SW 1271 (cell line): ENCODE measurements at places on chromosomes 16 and 17.

GRCh38 chr16:27408012-27408601, 6.1 kb downstream of the IL21R start:
- DNase-seq = peak; percentile 8

DNA sequence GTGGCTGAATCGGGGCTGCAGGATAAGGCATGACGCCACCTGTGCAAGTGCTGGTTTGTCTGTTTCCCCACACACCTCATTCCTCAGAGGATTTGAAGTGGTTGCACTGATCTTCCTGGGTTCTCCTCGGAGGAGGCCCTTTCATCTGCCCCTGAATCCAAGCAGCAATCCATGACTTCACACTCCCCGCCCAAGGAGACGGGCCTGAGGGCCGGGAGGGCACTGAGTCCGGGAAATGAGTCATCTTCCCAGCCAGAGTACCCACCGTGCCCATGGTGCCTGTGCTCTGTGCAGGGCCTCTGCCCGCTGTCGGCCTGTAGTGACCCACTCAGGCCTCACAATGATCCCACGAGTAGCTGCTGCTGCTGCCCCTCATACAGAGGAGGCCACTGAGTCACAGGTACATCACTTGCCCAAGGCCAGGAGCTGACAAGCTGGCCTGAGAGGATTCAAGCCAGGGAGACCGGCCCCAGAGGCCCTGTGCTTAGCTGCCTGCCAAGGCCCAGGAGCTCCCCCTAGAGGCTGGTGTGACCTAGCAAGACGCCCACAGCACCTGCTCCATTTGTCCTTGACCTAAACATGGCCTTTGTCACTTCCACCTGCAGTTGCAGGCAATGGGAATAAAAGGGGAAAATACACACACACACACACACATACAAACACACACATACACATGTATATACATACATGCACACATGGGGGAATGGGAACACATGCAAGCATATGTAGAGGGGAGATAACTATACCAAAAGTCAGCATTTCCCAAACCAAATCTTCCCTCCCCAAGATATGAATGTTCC, 240.0 kb downstream of the C16orf95 start:
- no peak for DNase-seq

DNA sequence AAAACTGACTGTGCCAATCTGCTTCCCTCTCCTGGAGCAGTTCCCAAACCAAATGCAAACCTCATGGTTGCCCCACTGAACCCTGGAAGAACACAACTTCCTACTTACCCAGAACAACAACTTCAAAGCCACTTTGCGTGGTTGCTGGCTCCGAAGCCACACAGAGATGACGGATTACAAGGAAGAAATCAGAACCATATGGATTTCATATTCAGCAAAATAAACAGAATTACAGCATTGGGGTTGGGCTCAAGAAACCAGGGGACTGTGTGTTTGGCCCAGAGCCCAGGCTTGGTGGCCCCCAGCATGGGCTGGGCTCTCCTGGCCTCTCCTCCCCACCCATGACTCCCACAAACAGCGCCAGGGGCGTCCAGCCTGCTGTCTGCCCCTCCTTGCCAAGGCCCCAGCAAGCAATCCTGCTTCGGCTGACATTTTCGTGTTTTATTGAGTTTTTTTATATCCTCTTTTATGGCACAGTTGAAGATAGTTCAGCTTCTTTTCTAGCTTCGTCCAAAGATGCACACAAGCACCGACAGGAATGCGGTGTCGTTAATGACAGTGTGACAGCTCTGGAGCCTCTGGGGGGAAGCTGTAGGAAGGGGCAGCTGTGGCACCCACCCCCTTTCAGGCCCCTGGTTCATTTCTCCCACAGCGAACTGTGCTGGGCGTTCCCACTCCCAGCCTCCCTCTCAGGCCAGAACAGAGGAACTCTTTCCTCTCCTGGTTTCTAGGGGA, 137.1 kb downstream of the GAS7 start:
- DNase-seq = no peak

DNA sequence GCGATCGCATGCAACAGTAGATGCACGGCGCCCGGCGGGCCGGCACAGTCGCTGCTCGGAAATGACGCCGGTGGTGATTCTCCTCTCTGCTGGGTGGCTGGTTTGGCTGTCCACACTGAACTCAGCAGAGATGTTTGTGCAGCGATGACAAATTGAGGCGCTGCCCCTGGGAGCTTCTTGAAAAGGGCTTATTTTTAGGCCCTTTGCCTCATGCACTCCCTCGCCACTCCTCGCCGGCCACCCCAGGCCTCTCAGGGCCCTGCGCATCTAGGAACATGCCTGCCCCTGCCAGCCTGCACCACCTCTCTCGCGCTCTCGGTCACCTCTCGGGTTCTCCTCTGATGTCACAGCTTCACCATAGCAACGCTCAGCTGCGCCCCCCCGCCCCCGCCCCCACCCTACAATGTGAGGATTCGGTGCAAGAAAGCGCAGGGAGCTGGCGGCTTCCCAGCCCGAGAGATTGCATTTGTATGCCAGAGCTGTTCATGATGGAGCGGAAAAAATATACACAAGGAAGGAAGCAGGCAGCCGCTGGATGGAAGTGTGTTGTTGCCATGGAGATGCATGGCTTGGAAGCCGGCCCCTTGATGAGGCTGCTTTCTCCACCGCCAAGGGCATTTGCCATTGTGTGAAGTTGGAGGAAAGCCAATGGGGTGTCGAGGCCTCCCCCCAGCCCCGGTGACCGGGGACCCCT, 81.3 kb upstream of the PLCG2 start:
- DNase-seq = no peak

DNA sequence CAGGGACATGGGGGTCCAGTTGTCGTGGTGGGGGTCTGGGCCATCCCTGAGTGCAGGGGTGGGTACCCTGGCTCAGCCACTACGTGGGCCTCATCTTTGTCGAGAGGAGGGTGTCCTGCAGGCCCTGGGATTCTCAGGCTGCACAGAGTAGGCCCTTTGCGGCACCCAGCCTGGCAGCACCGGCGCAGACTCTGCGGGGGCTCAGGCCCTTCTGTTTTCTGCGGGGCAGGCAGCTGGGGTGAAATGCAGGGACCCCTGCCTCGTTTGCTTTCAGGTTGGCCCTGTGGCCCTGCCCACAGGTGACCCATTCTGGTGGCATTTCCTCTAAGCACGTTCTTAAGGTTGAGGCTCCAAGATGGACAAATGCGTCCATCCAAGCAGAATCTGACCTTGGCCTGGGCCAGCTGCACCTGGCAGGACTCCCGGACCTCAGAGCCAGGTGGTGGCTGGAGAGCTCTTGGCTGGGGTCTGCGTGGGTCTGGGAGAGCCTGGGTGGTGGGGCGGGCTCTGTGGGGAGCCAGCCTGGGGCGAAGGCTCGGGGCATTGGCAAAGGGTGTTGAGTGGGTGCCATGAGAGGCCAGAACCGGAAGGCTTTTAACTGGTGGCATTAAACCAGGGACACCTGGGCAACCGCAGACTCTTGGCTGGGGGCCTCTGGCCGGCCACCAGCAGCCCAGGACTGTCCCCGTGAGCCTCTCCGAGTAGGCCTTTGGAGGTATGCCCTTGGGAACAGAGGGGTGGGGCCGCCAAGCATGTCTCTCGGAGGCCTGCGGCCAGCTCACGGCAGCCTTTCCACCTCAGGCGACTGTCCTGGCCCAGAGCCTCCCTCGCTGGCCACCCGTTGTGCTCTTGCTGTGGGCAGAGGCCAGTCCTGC, 16.9 kb downstream of the PRSS27 start:
- no peak for DNase-seq

GRCh38 chr17:48282303-48282702, 147.7 kb downstream of the SKAP1 start:
- no peak for DNase-seq
